ENCODE measurements at places on chromosomes 3 and 15.

GRCh38 chr3:175267121-175267531 is 408.0 kb downstream of the NAALADL2 start:
- DNase-seq: no peak

DNA sequence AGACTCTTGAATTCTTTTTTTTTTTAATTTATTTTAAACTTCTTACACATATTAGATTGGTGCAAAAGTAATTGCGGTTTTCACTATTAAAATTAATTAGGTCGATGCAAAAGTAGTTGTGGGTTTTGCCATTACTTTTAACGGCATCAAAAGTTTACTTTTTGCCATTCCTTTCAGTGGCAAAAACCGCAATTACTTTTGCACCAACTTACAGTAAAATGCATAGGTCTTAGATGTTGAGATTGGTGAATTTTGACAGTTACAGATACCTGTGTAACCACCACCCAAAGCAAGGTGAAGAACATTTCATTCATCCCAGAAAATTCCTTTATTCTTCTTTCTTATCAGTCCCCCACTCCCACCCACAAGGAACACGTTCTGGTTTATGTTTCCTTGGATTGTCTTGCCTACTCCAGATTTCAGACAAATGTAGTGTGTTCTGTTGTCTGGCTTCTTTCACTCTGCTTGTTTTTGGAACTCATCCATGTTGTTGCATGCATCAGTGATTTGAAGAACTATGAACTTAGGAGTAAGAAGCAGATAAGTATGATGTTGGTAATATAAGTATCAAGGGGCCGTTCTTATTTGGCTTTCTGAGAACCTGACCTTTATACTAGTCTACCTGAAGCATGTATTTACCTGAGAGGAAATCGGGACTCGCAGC is 198.4 kb upstream of the UBE2E1 start:
- no peak for DNase-seq

GRCh38 chr15:39140060-39140604 is 440.7 kb upstream of the THBS1 start:
- DNase-seq: no peak

- no peak for DNase-seq
These were observed 44.4 kb downstream of the IL1RAP start for GRCh38 chr3:190558316-190558715.

DNA sequence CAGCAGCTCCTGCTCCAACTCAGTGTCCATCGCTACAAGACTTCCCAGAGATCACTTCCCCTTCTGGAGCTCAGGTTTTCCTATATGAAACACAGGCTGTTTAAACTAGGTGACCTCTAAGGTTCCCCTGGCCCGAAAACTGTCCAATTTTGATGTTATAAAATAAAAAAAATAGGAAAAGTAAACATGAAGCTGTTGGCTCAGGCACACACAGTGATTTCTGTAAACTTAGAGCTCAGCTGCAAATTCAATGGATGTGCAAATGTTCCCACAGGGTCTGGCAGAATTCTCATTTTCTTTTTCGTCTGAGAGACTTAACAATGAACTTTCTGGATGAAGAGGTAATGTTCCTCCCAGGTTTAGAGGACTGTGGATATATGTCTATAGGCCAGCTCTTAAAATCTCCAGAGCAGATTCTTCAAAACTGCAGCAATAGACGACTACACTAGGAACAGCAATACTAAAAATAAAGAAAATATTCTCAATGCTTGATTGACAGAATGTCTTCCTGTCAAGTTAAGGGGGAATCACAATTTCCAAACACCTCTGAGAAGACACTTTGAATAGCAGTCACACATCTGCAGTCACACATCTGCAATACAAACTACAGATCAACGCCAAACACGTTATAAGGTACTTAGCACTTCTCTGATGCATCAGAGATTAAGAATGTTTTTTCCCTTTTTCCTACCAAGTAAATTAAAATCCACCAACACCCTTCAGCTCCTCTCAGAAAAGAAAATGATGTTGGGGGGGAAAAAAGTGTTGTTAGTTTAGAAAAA is 2.8 kb downstream of the NUP210 start:
- no peak for DNase-seq

GRCh38 chr3:31575448-31575847 is 42.7 kb downstream of the STT3B start:
- DNase-seq: no peak

Data from neural crest cell (in vitro differentiated cells).